Thoracic aorta (tissue), 2 donors: ENCODE measurements at places on chromosomes 2 and 18. TPM values are rescaled to one million over a fixed set of nuclear protein-coding genes. Genes with fewer than 3 reads are reported as not detected.
A peak's percentile ranks its signal among the peaks of the same experiment; 100 is the strongest.

DNA sequence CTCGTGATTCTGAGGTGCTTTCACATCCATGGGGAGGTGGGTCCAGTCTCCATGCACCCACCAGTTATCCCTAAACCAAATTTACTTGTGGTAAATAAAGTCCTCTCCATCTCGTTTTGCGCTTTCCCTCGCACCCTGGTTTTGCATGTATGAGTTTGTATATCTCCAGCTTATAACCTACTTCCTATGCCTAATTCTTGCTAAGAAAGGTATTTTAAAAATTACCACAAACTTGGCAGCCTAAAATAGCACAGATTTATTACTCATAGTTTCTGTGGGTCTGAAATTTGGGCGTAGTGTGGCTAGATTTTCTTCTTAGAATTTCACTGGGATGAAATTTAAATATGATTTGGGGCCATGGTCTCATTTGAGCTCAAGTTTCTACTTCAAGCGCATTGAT, 511.5 kb downstream of the NYAP2 start:
- no peak overlapping the region for H3K4me3 ChIP-seq
- no peak overlapping the region for H3K27ac ChIP-seq
- H3K36me3 ChIP-seq: no peaks in the 10 kb centered on the region
- H3K4me1 ChIP-seq: no peaks in the 10 kb centered on the region

GRCh38 chr2:8501061-8501720, 180.7 kb upstream of the ID2 start:
- H3K27me3 ChIP-seq: no peaks in the 10 kb centered on the region
- no peaks in the 10 kb centered on the region for H3K36me3 ChIP-seq
- H3K4me3 ChIP-seq: no peak overlapping the region

GRCh38 chr2:164597983-164598382, 23.3 kb downstream of the GRB14 start:
- DNase-seq: no peak
- no peaks in the 10 kb centered on the region for H3K36me3 ChIP-seq
- no peaks in the 10 kb centered on the region for H3K4me1 ChIP-seq
- no peaks in the 10 kb centered on the region for H3K27me3 ChIP-seq
- no peak overlapping the region for H3K4me3 ChIP-seq
- H3K27ac ChIP-seq: no peak overlapping the region

- DNase-seq: no peak
- peak overlapping the region; percentile 87 for H3K4me3 ChIP-seq
- H3K4me1 ChIP-seq: peaks cover 8% of the 10 kb centered on the region
- peak overlapping the region; percentile 92 for H3K27ac ChIP-seq
- no peaks in the 10 kb centered on the region for H3K27me3 ChIP-seq
Observed at GRCh38 chr2:47782381-47782670, 619 bp upstream of the MSH6 start.

GRCh38 chr2:667332-667999, 9.7 kb downstream of the TMEM18 start:
- no peaks in the 10 kb centered on the region for H3K27me3 ChIP-seq
- H3K36me3 ChIP-seq: peaks cover 56% of the 10 kb centered on the region
- H3K4me3 ChIP-seq: no peak overlapping the region
- H3K27ac ChIP-seq: no peak overlapping the region

DNA sequence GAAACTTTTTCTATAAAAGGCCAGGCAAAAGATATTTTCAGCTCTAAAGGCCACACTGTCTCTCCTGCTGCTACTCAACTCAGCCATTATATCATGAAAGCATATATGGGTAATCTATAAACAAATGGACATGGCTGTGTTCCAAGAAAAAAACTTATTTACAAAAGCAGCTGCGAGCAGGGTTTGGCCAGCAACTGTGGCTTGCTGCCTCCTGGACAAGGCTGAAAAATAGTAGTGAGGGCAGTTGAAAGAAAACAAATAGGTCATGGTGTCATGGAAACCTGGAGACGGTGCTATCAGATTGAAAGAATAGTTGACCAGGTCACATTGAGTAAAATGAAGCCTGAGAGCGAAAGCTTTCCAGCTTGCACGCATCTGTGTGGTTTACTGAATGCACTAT, 89.2 kb upstream of the LRATD1 start:
- no peak overlapping the region for H3K4me3 ChIP-seq
- H3K27me3 ChIP-seq: no peaks in the 10 kb centered on the region
- no peaks in the 10 kb centered on the region for H3K4me1 ChIP-seq
- no peak for DNase-seq
- H3K36me3 ChIP-seq: no peaks in the 10 kb centered on the region
- no peak overlapping the region for H3K27ac ChIP-seq

GRCh38 chr2:24087032-24087431, 2.4 kb upstream of the TP53I3 start:
- DNase-seq: no peak
- H3K27me3 ChIP-seq: no peaks in the 10 kb centered on the region
- peaks cover 19% of the 10 kb centered on the region for H3K4me1 ChIP-seq
- peaks cover 6% of the 10 kb centered on the region for H3K36me3 ChIP-seq
- H3K4me3 ChIP-seq: no peak overlapping the region

DNA sequence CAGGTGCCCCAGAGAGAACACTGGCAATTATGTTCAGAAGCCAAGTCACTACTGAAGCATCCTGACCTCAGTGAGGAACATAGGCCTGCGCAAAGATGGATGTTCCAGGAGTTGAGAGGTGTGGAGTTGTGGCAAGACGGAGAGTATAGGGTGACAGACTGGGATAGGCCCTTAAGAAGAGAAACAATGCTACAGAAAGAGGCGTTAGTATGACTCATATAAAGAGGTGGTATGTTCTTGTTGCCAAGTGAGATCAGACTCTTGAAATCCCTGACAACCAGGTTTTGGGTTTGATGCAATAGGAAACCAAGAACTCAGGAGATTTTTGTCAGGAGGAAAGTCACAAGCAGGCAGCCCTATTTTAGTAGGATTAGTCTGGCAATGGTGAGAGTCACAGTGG, 185.6 kb downstream of the RIT2 start:
- DNase-seq: no peak
- no peak overlapping the region for H3K27ac ChIP-seq
- H3K4me1 ChIP-seq: no peaks in the 10 kb centered on the region
- no peak overlapping the region for H3K4me3 ChIP-seq
- no peaks in the 10 kb centered on the region for H3K36me3 ChIP-seq

- H3K27me3 ChIP-seq: no peaks in the 10 kb centered on the region
- H3K4me1 ChIP-seq: no peaks in the 10 kb centered on the region
- no peak overlapping the region for H3K27ac ChIP-seq
- H3K4me3 ChIP-seq: no peak overlapping the region
- H3K36me3 ChIP-seq: no peaks in the 10 kb centered on the region
- no peak for DNase-seq
Observed at GRCh38 chr2:133576714-133577113, 8.5 kb upstream of the NCKAP5 start.

GRCh38 chr18:22204996-22205395, 35.6 kb downstream of the GATA6 start:
- H3K4me1 ChIP-seq: peaks cover 75% of the 10 kb centered on the region
- H3K27ac ChIP-seq: peak overlapping the region; percentile 69
- H3K36me3 ChIP-seq: peaks cover 10% of the 10 kb centered on the region
- DNase-seq: no peak

The MBD5 gene
- 35.1 TPM for total RNA-seq
